ENCODE measurements at places on chromosomes 6 and 20.

GRCh38 chr6:65505736-65506135 lies 201.3 kb downstream of the EYS start:
- DNase-seq = no peak

DNA sequence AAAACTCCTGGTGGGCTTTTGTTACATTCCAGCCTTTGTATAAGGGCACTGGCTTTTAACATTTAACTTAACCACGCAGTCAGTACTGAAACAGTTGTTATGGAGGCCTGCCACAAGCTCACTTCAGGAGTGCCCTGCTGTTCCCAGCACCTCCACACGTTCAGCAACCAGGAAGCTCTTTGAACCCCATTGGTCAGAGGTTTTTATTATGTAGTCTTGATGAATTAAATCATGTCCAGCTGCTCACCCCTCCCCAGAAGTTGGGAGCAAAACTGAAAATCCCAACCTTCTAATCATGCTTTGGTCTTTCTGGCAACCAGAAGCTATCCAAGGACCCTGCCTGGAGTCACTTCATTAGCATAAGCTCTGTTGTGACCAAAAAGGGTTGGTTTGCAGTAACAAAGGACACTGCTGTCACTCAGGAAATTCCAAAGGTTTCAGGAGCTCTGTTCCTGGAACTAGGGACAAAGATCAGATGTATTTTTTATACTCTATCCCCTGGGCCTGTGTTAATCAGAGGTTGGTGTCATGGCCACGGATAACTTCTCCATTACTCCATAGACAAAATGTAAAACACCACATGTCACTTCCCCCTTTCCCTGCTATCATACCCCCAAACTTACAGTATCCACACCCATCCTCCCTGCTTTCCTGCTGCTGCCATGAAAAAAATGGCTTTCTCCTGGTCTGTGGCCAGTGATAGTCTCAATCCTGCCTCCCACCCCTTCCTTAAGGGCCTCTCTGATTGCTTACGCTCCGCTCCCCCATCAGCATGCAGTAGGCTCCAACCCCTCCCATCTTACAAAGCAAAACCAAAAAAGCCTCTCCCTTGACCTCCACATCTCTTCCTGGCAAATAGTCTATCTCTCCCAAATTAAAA lies 3.1 kb downstream of the ARMC12 start:
- DNase-seq = no peak

DNA sequence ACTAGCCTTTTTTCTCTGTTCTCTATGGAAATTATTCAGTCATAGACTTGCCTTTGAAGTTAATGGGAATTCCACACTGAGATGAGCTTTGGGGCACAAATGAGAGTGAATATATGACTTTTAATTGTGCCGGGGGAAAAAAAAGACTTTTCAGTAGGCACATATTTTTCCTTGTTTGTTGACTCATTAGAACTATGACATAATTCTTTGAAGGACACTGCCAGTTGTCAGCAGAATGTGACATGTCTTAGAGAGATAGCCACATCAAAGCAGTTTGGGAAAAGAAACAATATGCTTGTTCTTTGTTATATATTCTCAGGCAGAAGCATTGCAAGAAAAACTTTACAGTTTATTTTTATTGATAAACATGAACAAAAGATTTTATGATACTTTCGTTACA lies 138.3 kb downstream of the COL9A1 start:
- DNase-seq = no peak

GRCh38 chr6:24122139-24122538 lies 3.9 kb upstream of the NRSN1 start:
- no peak for DNase-seq

- no peak for DNase-seq
These were observed 201.4 kb upstream of the HDDC2 start for GRCh38 chr6:125503181-125503580.

- peak; percentile 85 for DNase-seq
These were observed 202.1 kb upstream of the CNR1 start for GRCh38 chr6:88368071-88368787.

DNA sequence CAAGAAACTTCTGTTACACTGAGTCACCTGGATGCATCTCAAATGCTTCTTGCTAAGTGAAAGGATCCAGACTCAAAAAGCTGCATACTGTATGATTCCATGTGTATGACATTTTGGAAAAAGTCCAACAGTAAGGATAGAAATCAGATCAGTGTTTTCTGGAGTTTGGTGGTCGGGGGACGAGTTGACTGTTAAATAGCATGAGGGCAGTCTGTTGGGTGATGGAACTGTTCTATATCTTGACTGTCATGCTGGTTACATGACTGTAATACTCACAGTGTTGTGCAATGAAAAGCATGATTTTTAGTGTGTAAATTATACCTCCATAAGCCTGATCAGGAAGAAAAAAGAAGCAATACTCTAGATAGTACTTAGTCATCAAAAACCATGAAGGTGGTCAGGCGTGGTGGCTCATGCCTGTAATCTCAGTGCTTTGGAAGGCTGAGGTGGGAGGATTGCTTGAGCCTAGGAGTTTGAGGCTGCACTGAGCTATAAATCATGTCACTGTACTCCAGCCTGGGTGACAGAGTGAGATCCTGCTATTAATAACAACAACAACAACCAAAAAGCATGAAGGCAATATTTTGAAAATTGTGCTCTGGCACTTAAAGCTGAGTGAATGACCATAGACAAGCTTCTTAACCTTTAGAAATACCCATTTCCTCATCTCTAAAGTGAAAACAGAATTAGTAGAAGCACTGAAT lies 30.5 kb upstream of the SASH1 start:
- no peak for DNase-seq

Measured in epithelial cell of proximal tubule (primary cell).